ENCODE measurements at places on chromosomes 5 and 9.

GRCh38 chr5:138664276-138664943, 88.8 kb upstream of the CTNNA1 start:
- no peak for DNase-seq

DNA sequence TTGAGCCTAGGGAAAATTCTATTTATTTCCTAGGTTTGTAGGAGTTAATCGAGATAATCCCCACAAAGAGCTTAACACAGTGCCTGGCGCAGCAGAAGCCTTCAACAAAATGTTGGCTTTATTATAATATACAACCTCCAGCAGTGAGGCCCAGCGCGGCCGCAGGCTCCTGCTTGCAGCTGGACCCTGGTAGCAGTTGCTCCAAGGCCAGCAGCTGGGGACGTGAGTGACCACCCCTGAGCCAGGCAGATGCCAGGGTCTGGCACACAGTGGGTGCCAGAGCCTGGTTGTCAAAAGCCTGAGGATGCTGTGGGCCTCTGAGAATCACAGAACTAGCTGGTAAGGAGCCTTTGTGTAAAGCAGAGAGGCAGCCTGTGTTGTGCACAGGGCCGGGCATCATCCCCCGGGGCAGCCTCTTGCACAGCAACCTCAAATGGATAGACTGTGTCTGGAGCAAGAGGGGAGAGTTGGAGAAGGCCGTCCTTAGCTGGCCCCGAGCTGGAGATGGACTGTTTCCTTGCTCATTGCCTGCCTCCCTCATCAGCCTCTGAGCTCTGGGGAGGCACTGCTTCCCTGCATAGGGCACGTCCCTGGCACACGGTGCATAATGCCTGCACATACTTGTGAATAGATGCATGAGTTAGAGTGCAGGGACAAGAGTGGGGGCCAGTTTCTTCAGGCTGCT, 17.3 kb downstream of the CSF1R start:
- no peak for DNase-seq

DNA sequence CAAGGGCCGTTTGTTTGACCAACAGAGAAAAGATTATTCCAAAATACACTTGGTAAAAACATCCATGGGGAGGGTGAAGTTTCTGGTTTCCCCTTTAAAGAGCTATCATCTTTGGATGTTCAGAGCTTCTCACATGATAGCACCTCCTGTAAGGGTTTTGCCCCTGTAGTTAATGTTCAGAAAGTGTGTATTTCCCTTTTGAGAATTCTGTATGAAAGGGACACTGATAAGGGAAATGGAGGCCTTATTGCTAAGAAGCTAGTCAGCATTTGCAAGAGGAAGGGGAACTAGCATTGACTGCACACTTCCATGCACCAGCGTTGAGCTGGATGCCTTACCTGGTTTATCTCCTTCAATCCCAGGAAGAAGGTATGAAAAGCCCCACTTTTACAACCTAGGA, 31.5 kb upstream of the C5orf58 start:
- no peak for DNase-seq

DNA sequence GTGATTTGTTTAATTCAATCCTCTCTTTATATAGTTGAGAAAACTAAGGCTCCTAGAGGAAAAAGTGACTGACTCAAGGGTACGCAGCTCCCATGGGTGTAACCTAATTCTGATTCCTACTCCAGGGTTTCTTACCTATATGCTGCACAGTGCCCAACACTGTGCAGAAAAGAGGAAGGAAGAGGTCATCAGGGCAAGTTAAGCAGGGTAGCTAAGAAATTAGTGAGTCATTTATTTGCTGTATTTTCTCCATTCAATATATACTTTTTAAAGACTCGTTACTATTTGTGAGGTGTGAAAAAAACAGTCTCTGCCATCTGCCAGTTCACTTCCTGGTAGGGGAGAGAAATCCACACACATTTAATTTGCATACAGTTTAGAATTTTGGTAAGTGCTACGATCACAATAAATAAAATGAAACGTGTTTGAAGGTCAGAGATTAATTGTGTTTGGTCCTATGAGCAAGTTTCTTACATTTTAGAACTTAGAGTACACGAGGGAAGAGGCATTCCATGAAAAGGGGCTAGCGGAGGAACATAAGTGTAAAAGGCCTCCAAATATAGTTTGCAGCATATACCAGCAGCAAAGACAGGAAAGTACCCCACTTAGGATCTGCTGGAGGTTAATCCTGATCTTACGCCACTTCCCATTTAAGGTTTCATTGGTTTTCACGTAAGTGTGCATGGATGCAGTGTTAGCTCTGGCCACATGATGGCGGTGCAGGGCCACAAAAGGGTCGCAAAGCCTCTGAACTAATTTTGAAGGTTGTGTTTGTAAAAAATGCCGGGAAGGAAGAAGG, 59.9 kb upstream of the TLR4 start:
- peak; percentile 35 for DNase-seq

- DNase-seq: no peak
Measured at GRCh38 chr5:72412283-72413055, 92.3 kb downstream of the PTCD2 start.

DNA sequence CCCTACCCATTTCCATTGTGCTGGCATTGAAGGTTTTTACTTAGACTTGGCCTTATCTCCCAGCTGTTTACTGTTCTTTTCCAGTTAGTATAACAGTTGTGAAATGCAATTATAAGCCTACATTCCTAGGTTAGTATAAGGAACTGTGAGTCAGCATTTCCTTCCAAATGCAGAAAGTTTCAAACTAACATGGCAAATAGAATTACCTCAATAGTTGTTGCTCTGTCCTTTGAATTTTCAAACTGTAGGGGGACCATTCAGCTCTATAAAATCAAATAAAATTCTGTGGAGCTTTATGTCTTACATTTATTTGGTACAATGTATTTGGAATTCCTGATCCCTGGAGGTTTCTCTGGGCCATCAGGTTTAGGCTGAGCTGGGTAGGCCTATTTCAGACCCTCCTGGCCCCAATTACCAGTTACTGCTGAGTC, 47.2 kb downstream of the ARHGEF28 start:
- DNase-seq: no peak

- DNase-seq: peak; percentile 21
Measured at GRCh38 chr9:94802793-94803192, 76.3 kb downstream of the AOPEP start.

DNA sequence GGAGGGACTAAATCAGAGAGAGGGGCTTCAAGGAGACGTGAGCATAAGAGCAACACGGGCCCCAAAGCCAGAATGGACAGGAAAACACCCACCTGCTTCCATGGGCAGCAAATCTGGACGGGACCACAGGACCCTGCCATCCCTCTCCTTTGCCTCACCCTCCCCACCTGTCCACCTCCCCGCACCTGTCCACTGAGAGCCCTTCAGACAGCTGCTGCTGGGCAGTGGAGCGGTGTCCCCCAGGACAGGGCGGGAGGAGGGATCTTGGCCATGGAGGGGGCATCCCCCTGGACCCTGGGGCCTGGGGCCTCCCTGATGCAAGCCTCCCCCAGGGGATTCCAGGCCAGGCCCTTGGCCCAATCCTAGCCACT, 2.6 kb downstream of the CCDC183 start:
- no peak for DNase-seq

- no peak for DNase-seq
Measured at GRCh38 chr9:110928599-110928998, 109.7 kb downstream of the LPAR1 start.

DNA sequence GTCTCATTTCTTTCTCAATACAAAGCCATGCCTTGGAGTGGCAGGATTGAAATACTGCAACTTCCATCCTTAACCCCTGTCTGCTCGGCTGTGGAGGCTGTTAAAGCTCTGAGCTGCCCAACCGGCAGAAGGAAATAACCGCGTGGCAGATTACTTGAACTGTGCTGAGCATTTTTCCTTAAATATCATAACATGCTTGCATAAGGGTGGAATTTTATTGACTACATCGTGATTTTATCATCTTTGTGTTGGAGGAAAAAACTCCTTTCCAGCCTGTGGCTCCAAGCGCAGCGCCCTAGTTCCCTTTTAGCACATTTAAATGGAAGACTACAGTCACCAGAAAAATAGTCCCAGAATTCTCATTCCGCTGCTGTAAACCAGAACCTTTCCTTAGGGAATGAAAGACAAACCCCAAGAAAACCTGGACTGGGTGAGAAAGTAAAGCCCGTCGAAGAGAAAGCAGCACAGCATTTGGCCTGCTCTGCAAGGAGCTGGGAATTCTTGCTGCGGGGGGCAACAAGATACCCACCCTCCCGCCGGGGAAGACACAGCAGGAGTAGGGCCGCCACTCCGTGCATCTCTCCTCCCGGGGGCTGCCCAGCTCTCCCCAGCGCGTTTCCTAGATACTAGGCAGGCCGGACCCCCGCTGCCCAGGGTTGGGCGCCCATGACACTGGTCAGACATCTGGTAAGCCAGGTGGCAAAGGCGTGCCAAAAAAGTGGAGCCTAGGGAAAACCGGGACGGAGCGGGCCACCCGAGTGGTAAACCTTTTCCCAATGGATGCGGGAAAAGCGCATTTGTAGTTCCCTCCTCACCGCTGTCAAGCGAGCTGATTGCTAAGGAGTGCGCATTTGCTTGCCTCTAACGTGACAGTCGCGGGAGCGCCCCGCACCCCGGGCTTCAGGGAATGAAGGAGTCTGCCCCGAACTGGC, 1.3 kb downstream of the SHC3 start:
- no peak for DNase-seq

- DNase-seq: no peak
Measured at GRCh38 chr5:7878381-7878873, 9.5 kb downstream of the MTRR start.

DNA sequence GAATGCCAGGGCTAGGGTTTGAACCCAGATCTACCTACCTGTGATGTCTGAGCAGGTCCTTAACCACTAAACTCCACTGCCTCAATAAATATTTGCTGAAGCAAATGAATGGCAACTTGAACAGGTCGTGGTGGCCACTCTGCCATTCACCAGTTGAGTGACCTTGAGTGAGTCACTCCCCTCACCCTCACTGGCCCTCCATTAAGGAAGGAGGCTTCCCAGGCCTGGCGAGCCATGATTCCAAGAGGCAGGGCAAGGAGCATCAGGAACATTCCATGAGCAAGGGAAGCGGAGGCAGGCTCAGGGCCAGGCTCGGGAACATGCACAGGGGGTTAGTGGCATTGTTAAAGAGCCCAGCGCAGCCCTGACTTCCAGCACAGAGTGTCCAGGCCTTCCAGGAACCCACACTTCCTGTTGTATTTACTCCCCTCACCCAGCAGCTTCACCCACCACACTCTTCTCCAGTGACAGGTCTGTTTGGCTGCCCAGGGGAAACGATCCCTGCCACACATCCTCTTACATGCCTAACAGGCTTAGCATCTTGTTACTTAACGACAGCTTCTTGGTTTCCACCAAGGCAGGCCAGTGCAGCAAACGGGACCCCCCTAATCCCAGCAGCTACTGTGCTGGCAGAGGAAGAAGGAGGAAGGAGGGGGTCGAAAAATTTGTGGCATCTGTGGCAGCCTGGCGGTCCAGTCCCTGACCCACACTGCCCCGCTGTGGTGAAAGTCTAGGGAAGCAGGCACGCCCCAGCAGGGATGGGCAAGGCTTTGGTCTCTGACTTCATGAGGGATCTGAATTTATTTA, 43.7 kb upstream of the TTC1 start:
- DNase-seq: peak; percentile 29

- DNase-seq: peak; percentile 27
Measured at GRCh38 chr5:109936996-109937395, 247.3 kb downstream of the MAN2A1 start.

DNA sequence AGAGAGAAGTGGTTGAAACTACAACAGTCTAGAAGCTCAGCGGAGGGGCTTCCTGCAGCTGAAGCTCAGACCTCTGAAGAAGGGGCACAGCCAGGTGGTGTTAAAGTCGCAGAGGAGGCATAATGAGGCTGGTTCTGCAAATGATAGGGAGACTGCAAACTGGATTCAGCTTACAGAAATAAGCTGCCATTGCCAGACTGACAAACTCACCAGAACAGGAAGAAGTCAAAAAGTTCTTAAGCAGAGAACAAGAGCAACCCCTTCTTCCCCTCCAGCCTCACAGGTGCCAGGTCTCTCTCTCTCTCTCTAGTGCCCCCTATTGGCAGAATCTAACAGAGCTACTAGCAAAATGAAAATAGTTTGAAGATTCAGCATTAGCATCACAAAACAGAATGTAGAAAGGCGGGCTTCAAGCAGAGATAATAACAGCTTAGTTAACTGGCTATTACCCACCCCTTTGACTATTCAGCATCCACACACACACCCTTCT, 76.7 kb downstream of the GRAMD2B start:
- DNase-seq: no peak

GRCh38 chr5:37437711-37438110, 58.6 kb downstream of the WDR70 start:
- no peak for DNase-seq

DNA sequence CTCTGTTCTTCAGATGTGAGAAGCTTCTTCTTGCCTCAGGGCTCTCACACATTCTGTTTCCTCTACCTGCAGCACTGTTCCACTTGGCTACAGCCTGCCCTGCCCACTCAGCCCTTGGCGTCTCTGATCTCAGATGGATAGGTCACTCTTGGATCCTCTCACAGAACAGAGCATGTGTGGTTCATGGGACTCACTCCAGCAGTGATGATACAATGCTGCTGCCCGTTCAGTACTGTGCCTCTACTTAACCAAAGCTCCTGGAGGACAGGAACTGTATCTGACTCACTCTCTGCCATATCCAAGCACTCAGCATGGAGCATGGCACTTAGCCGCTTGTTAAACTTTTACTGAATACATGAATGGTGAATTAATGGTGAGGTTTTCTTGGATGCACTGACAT, 3.4 kb upstream of the SPINK4 start:
- DNase-seq: no peak
